Non-pigmented ciliary epithelial cell (primary cell): ENCODE measurements at places on chromosomes 16 and 17.

- no peak for DNase-seq
Measured at GRCh38 chr16:56869513-56870275, 4.7 kb downstream of the SLC12A3 start.

DNA sequence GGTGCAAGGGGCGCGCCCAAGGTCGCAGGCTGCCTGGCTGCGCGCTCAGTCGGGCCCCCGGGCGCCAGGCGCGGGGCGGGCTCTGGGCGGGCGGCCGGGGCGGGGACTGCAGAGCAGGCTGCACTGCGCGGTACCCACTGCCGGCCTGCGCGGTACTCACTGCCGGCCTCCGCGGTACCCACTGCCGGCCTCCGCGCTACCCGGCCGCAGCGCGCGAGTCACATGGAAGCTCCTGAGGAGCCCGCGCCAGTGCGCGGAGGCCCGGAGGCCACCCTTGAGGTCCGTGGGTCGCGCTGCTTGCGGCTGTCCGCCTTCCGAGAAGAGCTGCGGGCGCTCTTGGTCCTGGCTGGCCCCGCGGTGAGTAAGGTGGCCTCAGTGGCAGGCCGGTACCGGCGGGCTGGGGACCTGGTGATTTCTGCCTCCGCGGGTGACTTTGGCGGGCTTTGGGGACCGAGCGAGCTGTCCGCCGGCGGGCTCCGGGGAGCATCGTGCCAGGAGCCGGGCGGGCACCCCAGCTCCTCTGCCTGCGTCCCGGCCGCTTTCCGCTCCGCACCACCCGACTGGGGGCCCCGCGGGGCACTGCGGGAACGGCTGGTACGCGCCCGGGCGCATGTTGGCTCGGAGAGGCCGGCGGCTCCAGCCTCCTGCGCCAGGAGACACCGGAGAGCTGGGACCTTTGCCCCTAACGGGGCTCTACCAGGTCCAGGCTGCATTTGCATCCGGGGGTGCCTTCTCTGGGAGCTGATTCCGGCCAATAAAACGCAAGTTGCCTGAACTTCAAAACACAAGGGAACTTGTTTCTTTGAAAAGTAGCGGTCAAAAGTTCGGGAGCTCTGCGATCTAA lies at the start of gene SLC47A1:
Gene SLC47A1, plus strand, starts transcription at position 137 of the 844 bp plus-strand sequence. Its CDS starts 86 bp downstream, at position 223.
- no peak for DNase-seq

- peak; percentile 50 for DNase-seq
Measured at GRCh38 chr17:19648475-19649273, at the start of gene ALDH3A2. Gene ALDH3A2, plus strand, starts transcription at chr17:19648751. Its CDS starts 221 bp downstream, at chr17:19648972.

- peak; percentile 63 for DNase-seq
Measured at GRCh38 chr17:57406131-57406980, 150.0 kb downstream of the MSI2 start.

- no peak for DNase-seq
Measured at GRCh38 chr16:71629278-71630016, 3.5 kb downstream of the MARVELD3 start.

DNA sequence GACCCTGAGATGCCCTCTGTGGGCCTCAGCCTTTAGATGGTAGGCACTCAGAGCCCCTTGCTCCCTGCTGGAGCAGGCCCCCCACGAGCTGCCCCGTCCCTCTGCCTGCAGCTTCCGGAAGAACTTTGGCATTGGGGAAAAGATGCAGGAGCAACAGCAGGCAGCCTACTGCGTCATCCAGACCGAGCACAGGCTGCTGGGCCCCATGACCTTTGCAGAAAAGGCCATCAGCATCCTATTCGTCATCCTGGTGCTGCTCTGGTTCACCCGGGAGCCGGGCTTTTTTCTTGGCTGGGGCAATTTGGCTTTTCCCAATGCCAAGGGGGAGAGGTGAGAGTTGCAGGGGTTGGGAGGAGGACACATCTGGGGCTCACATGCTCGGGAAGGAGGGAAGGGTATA lies 12.7 kb upstream of the FOXN1 start:
- DNase-seq: no peak

GRCh38 chr17:50818261-50818660 lies 17.1 kb upstream of the WFIKKN2 start:
- no peak for DNase-seq

- DNase-seq: no peak
Measured at GRCh38 chr17:7045492-7046126, 1.7 kb upstream of the SLC16A11 start.

DNA sequence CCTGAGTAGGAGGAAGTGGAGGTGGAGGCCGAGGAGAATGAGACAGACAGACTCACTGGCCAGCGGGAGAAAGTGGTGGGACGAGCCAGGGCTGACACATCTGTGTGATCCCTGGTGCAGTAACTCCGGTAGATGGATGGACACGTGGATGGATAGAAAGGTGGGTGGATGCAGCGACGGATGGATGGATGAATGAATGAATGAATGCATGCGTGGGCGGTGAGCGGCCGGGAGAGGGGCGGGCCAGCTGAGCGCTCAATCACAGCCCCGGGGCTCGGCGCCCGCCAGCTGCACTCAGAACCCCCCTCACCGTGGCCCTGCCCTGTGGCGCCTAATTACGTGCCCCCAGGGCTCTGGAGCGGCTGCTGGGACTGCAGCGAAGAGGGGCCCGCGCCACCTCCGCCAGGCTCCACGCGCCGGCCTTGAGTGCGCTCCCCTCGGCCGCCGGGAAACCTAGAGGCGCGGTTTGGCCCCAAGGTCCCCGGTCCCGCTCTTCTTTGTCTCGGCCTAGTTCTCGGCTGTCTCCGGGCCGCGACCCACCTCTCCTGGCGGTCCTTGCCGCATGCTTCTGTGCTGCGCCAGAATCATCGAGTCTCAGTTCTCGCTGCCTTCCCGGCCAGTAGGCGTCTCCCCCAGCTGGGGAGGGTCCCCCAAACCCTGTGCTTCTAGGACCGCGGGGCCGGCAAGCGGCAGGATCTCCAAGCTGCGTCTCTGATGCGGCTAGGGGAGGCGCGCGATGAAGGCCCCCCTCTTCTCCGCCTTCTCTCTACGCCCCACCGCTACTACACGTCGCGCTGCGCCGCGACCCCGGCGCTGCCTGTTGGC lies 41.0 kb downstream of the RAI1 start:
- no peak for DNase-seq

DNA sequence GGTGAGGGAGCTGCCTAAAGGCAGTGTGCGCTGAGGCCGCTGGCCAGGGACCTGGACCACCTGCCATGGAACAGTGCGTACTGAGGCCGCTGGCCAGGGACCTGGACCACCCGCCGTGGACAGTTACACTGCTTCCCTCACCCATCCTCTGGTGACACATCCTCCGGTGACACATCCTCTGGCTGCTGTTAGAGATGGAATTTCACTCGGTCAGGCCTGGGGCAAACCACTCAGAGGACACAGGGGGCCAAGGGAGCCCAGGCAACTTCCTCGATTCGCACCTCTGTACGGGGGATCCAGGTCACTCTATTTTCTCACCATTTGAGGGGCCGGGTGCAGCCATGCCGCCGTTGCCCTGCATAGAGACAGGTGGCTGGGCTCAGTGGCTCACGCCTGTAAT lies 32.4 kb upstream of the RPTOR start:
- DNase-seq: no peak

- DNase-seq: no peak
Measured at GRCh38 chr17:73396431-73397277, 84.9 kb upstream of the CDC42EP4 start.

DNA sequence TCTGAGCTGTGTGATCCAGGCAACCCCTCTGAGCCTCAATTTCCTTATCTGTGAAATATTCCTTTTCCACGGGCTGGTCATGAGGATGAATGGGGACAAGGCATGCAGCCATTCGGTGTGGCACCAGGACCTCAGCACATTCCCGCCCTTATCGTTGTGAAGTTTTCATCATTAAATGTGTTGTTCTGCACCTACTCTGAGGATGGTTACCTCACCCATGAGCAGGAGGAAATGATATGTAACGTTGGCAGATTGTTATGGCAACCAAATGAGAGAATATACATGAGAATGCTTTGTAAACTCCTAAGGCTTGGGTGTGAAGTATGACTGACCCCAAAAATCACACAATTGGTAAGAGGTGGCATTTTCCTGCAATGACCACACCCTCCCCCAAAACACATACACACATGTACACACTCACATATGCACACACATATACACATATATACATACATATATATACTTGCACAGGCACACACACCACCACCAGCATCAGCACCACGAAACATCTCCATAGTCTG lies 39.5 kb downstream of the SMARCE1 start:
- DNase-seq: no peak

- DNase-seq: no peak
Measured at GRCh38 chr16:3478242-3478925, 16.9 kb downstream of the C16orf90 start.

DNA sequence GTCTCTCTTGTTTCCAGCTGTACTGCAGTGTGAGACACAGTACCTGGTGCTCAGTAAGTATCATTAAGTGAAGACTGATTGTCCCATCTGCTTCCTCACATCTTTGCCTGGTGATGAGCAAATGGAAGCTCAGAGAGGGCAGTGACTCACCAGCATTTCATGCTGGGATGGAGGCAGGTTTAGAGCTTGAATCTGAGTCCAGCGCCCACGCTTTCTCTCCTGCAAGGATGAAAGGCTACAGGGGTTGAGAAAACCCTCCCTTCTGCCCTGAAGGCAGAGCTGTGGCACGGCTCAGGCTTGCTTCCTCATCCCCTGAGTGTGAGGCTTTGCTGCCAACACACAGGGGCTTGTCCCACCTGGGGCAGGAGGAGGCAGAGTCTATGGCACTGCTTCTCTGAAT lies 1.5 kb upstream of the RNF112 start:
- peak; percentile 59 for DNase-seq

- DNase-seq: no peak
Measured at GRCh38 chr16:694187-694862, 4.1 kb upstream of the WDR24 start.

- no peak for DNase-seq
Measured at GRCh38 chr17:7862692-7863437, 5.1 kb downstream of the CYB5D1 start.

- DNase-seq: no peak
Measured at GRCh38 chr17:82974136-82974952, 105.1 kb upstream of the METRNL start.

DNA sequence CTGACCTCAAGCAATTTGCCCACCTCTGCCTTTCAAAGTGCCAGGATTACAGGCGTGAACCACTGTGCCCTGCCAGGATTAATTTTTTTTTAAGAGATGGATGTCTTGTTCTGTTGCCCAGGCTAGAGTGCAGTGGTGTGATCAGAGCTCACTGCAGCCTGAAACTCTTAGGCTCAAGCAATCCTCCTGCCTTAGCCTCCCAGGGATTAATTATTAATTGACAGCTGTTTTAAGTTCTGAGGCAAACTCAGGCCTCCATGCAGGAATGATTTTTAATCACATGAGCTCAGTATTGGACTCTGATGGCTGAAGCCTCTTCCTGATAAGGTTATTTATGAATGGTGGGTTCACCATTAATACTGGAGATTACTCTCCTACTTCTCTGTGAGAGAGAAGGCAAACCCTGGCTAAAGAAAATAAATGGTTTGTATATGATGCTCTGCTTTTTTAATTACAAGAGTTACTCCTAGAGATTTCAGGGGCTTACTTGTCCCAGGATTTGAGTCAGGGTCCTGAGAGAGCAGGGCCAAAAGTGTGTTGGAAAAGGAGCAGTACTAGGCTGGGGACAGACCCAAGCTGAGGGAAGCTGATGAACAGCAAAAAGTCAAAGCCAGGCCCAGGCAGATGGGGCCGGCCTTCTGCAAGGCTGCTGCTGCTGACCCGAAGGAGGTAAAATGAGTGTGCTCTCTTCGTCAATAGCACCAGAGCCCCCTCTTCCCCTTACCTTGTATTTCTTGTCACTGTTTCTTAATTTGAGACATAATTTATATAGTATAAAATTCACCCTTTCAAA lies 56.9 kb upstream of the HAS3 start:
- no peak for DNase-seq

DNA sequence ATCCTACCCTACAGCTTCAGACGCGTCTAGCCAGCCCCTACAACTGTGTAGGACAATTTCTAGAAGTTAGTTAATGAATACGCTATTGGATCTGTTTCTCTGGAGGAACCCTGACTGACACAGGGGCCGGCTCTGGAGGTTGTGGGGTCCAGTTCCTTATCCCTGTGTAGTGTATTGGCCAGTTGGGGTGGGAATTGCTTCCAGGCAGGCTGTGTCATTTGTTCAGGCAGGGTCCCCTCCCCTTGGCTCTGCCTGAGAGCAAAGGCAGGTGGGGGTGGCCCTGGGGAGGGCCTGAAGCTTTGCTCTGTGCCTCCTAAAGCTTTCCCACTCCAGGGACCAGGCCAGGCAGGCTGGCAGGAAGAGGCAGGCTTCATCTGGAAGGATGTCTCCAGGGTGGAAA lies 11.7 kb upstream of the CETP start:
- DNase-seq: no peak

GRCh38 chr17:67290711-67291291 lies 45.8 kb upstream of the HELZ start:
- no peak for DNase-seq

DNA sequence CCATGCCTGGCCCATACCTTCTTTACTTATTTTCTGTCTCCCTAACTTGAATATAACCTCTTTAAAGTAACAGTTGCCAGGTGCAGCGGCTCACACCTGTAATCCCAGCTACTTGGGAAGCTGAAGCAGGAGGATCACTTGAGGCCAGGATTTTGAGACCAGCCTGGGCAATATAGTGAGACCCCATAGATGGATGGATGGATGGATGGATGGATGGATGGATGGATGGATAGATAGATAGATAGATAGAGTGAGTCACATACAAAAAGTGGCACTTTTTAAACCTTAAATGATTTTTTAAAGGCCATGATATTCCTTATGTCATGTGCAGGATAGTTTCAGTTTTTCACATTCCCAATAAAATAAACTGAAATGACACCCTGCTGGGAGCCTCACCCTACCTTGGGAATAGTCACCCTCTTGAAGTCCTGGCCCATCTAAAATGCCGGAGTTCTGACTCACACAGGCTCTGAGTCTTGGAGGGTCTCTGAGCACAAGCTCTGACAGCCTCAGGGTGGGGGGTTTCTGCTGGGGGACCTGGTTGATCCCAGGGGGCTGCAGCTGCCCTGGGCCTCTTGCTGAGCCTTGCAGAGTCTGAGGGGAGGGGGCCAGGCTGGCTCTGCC lies 26.2 kb downstream of the CPNE2 start:
- DNase-seq: no peak

DNA sequence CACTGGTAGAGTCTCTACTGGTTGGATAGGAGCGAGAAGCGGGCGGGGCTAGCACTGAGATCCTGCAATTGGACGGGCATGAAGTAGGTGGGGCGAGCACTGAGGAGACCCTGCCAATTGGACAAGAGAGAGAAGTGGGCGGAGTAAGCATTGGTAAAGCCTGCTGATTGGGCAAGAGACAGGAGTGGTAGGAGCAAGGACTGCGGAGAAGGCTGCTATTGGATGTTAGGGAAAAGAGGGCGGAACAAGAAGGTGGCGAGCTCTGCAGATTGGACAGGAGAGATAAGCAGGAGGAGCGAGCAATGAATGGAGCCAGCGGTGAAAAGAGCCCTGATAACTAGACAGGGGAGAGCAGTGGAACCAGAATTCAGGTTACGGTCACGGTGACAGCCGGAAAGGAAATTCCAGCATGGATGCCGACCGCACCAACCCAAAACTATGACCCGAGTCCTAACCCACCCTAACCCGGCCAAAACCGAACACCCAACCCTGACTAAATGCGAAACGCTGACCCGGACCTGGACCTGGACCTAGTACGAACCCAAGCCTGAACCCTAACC lies 4.8 kb downstream of the SCGB1C2 start:
- peak; percentile 2 for DNase-seq

GRCh38 chr16:8928467-8928957 lies 35.2 kb downstream of the USP7 start:
- no peak for DNase-seq
